ENCODE measurements at places on chromosomes 2 and 18.

- peak; percentile 88 for DNase-seq
These were observed 88.8 kb downstream of the VIT start for GRCh38 chr2:36785179-36785795.

DNA sequence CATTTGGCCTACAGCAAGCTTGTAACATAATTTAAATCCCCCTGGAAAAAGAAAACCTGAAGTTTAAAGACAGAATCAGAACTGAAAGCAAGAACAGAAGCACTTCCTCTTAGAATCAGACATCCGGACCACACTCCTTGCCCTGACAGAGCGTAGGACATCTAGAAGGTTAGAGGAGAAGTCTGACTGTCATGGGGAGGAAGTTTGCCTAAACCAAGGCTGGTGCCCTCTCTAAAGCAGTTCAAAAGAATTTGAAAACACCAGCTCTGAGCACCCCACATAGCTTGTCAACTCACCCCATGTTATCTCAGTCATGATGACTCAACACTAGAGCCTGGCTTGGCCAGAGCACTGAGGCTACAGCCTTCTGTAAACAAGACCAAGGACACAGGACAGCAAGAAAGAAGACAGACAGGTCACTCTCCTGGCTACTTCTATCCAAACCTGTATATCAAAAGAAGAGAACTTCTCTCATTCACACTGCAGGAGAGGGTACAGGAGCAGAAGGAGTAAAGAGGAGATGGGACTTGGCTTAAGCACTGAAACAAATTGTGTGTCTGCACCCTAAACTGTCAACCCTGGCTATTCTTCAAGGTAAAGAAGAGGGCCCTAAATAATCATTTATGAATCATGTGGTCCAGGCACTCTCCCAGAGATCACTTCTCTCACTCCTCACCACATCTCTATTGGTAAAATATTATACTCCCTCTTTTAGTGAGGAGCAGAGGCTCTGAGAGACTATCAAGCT is 198.6 kb downstream of the MEMO1 start:
- DNase-seq, result no peak

DNA sequence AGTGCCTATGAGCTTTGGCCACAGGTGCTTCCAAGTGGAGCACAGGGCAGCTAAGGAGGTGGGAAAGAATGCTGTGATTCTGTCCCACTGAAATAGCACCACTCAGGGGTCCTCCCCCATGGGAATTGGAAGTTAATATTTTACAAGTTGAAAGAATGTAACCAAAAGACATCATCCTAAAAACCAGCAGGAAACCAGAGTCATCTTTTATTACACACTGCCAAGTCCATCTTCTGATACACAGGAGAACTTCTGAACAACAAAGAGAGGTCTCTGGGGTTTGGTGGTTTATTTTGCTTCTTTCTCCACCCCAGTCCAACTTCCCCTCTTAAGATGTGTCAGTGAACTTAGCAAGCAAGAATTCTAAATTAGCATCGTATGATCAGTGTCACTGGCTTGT is 47.7 kb downstream of the COLEC12 start:
- DNase-seq, result no peak

GRCh38 chr2:39289609-39290008 is 45.8 kb upstream of the CDKL4 start:
- no peak for DNase-seq

GRCh38 chr2:54122939-54123338 is 7.5 kb downstream of the ACYP2 start:
- DNase-seq, result no peak

- no peak for DNase-seq
These were observed 311.9 kb downstream of the GBX2 start for GRCh38 chr2:235856151-235856854.

GRCh38 chr2:39164089-39164488 is 43.2 kb upstream of the SOS1 start:
- no peak for DNase-seq

DNA sequence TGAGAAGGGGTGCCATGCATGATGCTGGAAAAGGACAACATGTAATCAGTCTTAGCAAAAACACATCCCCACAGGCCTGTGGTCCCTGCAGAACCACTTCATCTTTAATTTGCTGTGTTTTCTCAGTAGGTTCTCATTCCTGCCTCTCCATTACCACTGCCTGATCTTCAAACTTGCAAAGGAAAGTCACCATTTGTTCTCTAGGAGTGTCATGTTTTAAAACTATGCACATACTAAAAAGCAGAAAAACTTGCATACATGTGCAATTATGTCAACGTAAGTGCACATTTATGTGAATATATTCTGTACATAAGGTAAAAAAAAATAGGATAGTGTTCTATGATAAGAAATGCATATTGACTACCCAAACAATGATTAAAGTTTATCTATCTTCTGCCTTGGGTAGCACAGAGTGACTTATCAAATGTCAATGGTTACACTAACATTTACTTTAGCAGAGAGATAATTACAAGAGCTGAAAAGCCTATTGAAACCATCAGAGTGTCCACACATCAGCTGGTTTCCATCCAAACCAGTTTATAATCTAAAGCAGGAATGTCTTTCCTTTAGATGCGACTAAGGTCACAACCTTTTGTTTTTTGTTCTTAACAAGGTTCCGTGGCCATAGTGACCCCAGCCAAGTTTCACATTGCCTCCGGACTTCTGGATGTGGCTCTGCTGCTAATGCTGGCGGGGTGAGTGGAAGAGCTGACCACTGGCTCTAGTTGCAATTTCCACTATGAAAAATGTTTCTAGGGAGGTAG is 58.7 kb upstream of the RMDN2 start:
- no peak for DNase-seq

DNA sequence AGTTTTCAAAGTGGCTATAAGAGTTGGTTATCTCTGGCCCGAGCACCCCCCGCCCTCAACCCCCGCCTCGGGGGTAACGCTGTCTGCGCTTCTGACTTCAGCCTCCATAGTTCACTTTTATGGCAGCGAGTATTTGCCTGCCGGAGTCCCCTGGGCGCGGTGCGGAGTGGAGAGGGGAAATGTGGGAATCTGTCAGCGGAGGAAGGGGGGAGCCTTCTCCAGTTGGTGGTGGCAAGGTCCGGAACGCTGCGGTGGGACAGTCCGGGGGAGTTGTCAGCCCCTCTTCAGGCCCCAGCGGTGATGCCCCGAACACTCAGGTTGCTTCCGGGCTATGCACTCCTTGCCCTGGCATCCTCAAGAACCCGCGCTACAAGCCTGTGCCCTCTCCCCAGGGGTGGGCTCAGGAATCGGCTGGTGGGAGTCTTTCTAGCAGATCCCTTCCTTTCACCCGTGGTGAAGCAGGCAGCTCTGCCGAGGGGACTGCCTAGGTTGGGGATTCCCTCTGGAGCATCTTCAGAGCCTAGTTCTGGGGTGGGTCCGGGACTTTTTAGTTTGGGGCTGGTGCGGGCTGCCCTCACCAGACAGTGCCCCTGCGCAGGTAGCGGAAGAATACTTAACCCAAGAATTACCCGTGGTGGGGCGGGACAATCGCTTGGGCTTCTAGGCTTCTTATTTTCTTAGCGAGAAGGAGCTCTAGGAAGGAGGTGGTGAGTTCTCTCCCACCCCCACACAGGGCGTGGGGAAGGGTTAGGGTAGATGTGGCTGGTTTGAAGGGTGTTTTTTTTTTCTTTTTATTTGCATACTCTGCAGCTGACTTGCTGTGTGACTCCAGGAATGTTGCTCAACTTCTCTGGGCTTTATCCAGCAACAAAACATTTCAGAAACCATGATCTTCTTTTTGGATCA is 1.6 kb downstream of the ATOH8 start:
- no peak for DNase-seq

DNA sequence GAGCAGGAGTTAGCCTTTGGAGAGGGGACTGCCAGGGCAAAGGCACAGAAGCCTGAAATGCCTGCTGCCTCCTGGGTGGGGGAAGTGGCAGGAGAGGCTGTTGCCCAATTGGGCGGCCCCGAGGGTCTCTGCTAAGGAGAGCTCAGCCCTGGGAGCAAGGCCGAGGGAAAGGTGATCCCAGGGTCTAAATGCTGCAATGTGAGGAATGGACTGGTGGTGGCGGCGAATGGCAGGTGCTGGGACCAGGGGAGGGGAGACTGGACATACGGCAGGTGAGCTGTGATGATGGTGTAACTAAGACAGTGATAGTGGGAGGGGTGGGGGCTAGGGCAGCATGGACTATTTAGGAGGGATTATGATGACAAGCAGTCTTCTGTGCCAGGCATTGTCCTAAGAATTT is 104.0 kb downstream of the DYSF start:
- DNase-seq, result peak; percentile 68

GRCh38 chr18:7388741-7389140 is 157.9 kb downstream of the LRRC30 start:
- DNase-seq, result no peak

- no peak for DNase-seq
These were observed 154.7 kb upstream of the LYPD1 start for GRCh38 chr2:132824716-132825115.

- DNase-seq, result no peak
These were observed 17.6 kb upstream of the PPP4R1 start for GRCh38 chr18:9631814-9632496.

DNA sequence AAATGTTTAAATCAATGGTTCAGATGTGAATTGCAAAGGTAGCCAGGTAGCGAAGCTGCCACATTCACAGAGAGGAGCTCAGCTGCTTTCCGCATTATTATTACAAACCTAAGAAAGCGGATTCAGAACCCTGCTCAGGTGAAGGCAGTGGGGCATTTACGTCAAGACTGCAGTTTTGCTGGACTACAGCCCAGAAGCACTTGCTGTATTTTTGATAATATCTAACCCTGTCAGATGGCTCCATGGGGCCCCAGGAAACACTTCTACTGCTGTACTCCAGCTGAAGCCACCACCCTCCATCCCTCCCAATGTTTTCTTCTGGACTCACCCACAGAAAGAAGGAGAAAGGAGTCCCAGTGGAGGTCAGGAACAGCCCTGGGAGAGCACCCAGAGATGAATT is 96.9 kb downstream of the TPO start:
- no peak for DNase-seq

DNA sequence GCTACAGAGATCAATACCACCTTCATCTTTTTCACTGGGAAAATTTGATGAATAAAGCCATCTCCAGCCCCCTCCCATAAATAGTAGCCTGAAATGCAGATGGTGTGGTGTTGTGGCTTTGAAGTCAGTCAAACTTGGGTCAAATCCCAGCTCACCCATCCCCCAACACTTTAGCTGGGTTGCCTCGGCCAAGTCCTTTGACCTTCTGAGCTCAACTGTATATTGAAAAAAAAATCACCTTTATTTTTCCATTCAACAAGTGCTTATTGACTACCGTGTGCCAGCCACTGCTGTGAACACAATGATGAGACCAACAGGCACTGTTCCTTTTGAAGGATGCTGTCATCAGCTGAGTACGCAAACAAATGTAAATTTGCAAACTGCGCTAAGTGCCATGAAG is 35.1 kb upstream of the NTSR2 start:
- DNase-seq, result no peak

DNA sequence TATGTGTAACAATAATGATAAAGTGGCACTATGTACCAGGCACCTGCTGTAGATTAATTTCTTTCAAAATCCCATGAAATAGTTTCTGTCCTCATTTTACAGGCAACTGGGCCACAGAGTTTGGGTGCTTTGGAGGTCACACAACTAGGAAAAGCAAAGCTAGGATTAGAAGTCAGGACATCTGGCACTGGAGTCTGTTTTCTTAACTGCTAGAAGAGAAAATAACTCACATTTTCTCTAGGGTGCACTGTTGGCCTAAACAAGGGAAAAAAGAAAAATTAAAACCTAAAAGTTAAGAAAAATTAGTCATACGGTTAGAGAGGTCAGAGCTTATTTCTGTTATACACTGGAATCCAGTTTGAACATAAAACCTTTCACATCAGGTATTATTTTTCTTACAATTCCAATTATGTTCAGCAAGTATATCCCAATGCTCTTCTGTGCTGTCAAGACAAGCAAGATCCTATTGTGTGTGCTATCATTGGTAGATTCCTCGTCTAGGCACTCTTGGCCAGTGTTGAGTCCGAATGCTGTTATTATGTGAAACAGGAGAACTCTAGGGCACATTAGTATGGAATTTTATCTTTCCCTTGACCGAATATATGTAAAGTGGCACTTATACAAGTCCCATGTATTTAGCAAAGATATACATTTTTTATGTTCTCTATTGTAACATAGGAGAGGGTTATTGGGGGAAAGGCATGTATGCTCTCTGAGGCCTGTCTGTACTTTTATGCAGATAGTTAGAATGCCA is 1.5 kb upstream of the OSGEPL1 start:
- no peak for DNase-seq

- no peak for DNase-seq
These were observed 59.9 kb upstream of the EML6 start for GRCh38 chr2:54663424-54664030.

- DNase-seq, result peak; percentile 29
These were observed 324.4 kb upstream of the CELF4 start for GRCh38 chr18:37889963-37890362.

DNA sequence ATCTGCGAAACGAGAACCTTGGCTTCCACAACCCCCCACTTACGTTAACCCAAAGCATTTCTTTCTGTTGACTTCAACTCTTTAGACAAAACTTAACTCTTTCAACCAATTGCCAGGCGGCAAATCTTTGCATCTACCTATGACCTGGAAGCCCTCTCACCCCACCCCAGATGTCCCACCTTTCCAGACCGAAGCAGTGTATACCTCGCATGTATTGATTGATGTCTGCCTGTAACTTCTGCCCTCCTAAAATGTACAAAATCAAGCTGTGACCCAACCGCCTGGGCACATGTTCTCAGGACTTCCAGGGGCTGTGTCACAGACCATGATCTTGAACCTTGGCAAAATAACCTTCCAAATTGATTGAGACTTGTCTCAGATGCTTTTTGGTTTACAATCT is 12.3 kb downstream of the AQP12B start:
- DNase-seq, result no peak

DNA sequence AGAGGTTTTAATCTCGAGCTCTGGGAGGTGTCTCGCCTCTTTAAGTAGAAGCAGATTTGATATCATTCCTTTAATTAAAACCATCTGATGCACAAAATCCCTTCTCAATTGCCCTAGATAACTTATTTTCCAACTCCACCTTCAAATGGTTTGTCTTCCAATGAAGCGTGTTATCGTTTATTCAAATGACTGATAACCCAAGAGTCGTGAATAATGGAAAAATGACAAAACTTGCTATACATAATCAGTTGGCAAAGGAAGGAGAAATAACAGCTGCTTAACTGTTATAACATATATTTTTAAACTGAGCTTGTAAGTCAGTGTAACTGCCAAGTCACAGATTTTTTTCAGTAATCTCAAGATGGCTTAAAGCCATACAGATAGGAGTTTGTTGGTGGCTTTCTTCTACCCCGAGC is 144.6 kb downstream of the QPCT start:
- DNase-seq, result no peak

GRCh38 chr2:240992572-240993291 is 5.7 kb upstream of the SNED1 start:
- DNase-seq, result no peak

Measured in iPS-NIHi11 (cell line).